ENCODE measurements at places on chromosomes 12 and 14. TPM values are rescaled to one million over a fixed set of nuclear protein-coding genes. Genes with fewer than 3 reads are reported as not detected.

GRCh38 chr14:87630846-87631245 is 362.1 kb downstream of the GALC start:
- DNase-seq, result no peak

DNA sequence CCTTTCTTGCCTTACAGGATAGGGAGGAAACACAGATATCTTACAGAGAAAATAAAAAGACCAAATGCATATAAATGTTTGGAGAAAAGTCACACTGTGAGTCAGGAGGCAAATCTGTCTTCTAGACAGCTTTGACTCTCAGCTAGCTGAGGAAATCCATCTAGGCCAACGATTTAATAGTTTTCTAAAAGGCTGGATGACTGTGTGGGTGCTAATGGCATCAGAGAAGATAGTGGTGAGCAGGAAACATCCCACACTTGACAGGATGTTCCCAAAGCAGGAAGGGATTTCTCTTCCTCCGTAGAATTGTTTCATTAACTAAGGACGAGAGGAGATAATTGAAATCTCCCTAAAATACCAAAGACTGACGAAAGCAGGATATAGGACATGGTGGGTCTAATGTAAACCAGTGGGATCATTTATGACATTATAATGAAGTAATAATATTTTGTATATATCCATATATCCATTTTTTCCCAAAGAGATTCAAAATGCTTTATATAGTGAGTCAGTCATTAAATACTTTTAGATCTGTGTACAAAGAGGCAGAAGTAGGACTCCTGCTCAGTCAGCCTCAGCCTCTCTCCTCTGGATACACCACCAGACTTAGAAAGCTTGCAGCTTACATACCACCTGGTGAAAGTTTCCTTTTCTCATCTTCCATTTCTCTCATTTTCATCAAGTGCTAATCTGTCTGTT is 44.3 kb upstream of the PSMA6 start:
- DNase-seq, result no peak

DNA sequence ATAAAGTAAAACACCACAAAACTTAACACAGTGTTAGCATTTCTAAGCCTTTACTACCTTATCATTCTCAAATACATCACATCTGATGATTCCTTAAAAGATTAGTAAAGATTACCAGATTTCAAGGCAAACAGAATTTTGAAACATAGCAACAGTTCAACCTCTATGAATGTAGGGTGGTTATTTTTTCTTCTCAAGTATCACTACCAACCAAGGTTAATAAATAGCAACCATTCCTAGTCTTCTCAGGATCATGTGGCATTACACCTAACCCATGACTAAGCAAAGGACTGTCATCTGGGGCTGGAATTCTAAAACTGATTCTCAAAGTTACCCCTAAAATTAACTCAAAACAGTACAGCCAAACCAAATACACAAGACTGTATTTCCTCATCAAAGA is 39.4 kb upstream of the CSRNP2 start:
- DNase-seq, result peak; percentile 94

DNA sequence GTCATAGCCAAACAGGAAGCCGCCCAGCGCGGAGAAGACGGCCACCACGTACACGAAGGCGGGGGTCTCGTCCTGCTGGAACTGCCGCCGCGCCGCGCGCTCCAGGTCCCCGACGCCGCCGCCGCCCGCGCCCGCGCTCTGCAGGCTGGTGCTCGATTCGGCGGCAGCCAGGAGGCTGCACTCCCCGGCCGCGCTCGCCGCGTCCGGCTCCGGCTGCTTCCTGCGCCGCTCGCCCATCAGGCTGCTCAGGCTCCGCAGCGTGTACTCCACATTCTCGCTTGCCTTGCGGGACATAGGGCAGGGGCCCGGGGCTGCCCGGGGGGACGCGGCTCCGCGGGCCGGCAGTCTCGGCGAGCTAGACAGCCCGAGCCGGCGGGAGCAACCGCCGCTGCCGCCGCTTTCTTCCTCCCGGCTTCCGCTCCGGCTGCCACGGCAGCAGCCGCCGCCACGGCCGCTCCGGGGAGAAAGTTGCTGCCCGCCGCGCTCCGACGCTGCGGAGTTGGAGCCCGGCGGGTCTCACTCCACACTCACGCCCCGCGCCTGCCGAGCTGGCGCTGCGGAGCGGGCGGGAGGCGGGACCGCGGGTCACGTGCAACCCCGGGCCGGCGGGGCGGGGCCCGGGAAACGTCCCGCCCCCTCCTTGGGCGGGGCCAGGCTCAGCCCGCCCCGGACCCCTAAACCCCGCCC is at the start of gene SLC2A13:
Gene SLC2A13, minus strand, starts transcription at position 567 of the 687 bp plus-strand sequence. Its CDS starts 273 bp downstream, at position 294.
- DNase-seq, result peak; percentile 15

DNA sequence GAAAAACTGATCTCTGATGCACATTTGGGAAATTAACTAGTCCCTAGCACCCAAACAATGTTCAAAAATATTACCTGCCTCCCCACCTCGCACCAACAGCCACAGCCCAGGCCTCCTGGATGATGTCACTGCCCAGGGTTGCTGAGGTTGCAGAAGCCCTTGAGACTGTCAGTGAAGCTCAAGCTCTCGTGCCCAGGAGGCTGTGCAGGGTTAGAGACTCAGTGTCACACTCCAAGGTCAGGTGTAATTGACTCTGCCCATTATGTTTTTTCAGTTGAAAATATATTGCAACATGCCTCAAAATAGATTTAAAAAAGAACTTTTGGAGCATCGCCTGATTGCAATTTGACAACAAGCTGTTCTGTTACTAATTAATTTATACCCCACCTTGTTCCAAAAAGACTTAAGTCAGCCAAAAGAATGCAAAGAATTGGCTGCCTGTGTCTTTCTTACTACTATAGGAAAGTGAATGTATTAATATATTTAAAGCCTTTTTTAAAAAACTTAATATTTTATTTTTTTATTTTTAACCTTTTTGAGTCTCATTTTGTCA is 72.3 kb downstream of the CMAS start:
- no peak for DNase-seq

DNA sequence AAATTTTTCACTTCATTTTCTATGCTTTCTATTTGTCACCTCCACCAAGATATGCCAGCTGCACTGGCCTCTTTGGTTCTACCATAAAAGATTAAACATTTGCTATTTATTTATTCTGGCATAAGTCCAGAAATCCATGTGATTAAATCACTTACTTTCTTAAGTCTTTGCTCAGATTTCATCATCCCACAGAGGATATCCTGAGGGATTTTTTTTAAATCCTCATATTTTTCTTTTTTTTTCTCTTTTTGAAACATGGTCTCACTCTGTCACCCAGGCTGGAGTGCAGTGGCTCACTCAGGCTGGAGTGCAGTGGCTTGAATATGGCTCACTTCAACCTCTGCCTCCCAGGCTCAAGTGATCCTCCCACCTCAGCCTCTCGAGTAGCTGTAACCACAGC is 645.4 kb upstream of the ATXN7L3B start:
- DNase-seq, result peak; percentile 93

Gene CCNB1IP1
- total RNA-seq, result 60.3 TPM

DNA sequence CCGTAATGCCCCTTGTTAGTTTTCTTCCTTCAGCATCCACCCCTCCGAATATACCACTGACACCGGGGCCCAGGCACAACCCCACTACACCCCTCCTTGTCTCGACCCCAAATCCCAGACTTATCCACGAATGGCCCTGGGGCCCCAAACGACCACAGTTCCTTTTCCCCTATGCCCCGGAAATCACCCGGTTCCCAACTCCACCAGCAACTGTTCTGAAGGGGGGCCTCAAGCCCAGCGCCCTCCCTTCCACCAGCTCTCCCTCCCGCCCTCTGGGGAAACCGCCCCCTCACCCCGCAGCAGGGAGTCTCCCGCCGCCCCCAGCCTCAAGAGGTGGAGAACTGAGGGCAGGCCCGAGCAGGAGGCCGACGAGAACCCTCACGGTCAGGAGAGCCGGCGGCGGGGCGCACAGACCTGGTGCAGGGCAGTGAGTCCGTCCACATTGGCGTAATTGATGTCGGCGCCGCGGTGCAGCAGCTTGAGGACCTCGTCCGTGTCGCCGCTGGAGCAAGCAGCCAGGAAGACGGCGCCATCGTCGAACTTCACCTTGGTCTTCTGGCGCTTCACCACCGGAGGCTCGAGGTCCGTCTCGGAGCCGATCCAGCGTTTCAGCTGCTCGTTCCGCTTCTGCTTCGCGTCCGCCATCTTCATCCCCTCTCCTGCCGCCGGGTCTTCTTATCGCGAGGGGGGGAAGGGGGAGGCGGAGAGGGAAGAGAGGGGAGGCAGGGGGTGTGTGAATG is 446 bp downstream of the PPP1R12A start:
- no peak for DNase-seq

GRCh38 chr14:105089746-105090492 is 24.7 kb upstream of the GPR132 start:
- DNase-seq, result no peak

GRCh38 chr14:78566859-78567172 is 396.6 kb downstream of the NRXN3 start:
- DNase-seq, result no peak

- peak; percentile 36 for DNase-seq
Measured at GRCh38 chr14:68924186-68925158, 54.6 kb downstream of the ACTN1 start.

DNA sequence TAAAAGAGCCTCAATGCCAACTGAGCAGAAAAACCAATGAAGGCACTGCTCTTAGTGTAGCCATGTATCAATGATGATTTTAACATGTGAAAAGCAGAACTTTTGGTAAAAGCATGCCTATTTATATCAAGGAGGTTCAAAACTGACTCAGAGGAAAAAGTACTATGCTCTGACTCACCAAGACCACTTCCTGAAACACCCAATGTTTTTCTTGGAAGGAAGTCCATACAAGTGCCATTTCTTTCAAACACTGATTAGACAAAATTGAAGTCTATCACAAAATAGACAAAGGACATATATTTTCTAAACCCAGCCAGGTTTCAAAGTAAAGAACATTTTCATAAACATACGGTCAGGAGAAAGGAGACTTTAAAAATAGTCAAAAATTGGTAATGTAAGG is 88.6 kb downstream of the EPS8 start:
- DNase-seq, result peak; percentile 96

DNA sequence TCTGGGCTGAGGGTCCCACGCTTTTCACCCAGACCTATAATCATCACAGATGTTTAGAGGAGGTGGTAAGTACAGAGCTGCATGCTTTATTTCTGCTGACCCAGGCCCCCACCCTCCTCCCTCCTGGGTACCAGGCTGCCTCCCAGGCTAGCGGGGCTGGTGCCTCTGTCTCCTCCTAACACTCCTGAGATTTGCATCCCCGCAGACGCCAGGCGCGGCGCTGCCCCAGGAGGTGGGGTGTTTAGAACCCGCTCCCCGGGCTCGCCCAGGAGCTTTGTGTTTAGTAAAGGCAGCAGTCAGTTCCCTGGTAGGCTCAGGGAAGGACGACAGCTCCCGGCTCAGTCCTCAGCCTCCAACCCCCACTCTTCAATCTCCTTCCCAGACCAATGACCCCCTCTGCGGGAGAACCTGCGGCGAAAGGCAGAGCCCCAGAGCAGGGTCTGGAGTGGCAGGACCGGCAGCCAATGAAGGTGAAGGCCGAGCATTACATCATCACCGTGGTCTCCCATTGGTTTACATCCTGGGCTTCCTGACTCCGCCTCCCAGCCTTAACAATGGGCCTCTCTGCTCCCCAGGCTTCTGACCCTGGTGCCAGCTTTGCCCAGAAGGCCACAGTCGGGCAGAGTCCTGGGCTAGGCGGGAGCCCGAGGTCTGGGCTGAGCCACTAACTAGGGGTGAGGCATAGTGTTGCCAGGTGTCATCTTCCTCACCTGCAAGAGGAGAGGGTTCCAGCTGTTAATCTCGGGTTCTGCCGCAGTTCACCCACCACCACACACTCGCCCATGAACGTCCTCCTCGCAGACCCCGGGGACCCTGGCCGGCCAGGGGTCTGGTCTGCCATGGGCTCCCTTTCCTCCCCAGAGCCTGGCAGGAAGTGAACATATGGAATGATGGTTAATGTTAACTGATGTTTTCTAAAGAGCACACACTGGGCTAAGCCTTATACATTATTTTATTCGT is 57.5 kb downstream of the CALM1 start:
- DNase-seq, result peak; percentile 80

DNA sequence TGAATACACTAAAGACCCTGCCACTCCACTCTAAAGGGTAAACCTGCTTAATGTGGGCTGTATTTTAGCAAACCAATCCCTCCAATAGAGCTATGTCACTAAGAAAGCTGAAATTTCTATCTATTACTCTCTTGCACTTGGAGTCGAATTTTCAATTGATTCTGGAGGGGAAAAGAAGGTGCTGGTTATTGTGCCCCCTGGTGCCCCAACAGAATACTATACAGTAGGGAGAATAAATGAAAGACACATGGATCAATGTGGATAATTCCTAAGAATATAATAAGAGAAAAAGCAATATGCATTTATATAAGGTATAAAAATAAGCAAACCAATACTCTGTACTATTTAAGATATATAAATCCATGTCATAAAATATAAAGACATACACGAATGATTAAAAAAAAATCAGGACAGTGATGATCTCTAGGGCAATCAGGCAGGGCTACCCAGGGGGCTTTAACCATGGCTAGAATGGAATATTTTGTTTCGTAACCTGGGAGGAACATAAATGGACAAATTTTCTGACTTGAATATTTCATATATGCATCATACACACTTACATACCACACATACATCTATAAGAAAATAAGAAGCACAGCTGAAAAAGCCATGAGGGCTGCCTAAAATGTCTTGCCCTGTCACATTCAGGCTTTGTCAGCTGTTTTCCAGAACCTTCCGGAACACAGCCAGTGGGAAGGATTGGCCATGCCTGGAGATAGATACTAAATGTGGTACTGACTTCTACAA is 54.4 kb downstream of the EFCAB11 start:
- no peak for DNase-seq

Gene ESR2
- not detected for total RNA-seq

Gene INSM2
- 0.05 TPM for total RNA-seq

DNA sequence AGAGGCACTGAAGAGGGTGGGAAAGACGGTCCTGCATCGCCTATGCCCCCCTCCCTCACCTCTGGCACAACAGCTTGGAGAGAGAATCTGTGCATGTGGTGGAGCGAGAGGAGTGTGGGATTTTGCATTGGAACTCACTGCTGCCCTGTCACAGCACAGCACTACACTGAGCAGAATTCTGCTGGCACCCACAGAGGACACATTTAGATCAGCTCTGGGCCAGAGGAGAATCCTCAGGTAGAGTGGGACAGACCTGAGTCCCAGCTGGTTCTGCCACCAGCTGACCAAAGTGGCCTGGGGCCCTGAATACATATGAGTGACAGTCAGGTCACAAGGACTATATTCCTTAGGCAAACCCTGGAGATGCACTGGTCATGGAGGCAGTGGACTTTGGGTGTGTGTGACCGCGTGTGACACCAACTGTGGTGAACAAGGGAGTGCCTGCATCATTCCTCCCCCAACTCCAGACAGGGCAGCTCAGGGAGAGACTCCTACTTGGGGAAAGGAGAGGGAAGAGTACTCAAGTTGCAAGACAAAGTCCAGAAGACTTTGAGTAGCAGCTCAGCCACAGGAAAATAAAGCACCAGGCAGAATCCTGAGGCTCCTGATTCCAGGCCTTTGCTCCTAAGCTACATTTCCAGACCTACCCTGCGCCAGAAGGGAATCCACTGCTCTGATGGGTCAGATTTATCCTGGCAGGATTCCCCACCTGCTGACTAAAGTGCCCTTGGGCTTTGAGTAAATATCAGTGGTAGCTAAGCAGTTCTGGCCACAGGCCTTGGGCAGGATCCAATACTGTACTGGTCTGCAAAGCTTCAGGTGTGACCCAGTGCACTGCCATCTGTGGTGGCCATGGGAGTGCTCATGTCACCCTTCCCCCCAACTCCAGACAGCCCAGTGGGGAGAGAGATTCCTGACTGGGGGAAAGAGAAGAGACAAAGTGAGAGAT is 10.6 kb upstream of the ACOT1 start:
- peak; percentile 36 for DNase-seq

- DNase-seq, result no peak
Measured at GRCh38 chr12:79326222-79326621, 364.5 kb downstream of the PAWR start.

GRCh38 chr14:89206389-89207031 is 210.5 kb downstream of the FOXN3 start:
- no peak for DNase-seq

Gene CACNA2D4
- 0.17 TPM for total RNA-seq

Data from renal cortical epithelial cell (primary cell).